Foreskin keratinocyte (primary cell): ENCODE measurements at places on chromosomes 16 and 17. TPM values are rescaled to one million over a fixed set of nuclear protein-coding genes. Genes with fewer than 3 reads are reported as not detected.

- peak; percentile 22 for DNase-seq
These were observed 140.6 kb downstream of the CDK5R1 start for GRCh38 chr17:32627239-32627996.

Gene MYBBP1A
- total RNA-seq = 76.5 and 89.3 TPM in 2 replicates

Gene ANKFN1
- total RNA-seq = not detected in 2 replicates

Gene ABCA6
- 0.07 TPM in 1 of 2 replicates, not detected in the other for total RNA-seq

DNA sequence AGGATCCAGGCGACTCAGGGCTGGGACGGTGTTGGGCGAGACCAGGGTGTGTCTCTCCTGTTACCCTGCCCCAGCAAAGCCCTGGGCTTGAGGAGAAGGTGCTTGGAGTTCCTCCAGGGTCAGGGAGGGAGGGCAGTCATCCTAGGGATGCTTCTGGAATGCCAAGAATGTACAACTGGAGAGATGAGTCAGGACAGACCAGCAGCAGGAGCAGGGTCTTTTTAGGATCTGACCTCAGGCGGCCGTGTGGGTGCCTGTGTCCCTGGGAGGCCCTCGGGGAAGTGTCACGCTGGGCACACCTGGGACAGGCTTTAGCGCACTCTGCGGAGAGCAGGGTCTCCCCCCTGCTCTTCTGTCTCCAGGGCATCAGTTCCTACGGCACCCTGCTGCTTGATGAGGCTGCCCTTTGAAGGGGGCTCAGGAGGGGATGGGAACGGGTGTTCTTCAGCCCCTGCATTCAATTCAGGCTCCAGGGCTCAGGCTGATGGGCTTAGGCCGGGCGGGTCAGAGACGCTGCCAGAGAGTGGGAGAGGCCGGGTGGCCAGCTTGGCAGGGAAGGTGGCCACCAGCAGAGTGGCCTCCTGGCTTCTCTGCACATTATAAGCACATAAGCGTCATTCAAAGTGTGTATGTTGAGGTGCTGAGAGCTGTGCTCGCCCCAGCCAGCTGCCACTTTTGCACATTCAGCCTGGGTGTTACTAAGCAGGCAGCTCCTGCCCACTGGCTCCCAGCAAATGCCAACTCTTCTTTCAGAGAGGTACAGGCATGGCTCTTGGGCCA, 8.4 kb upstream of the MTSS2 start:
- peak; percentile 76 for DNase-seq

Gene HEATR9
- not detected in 2 replicates for total RNA-seq

Gene MAF
- 0.81 and 2.9 TPM in 2 replicates for total RNA-seq

Gene ARL5C
- not detected in 2 replicates for total RNA-seq

DNA sequence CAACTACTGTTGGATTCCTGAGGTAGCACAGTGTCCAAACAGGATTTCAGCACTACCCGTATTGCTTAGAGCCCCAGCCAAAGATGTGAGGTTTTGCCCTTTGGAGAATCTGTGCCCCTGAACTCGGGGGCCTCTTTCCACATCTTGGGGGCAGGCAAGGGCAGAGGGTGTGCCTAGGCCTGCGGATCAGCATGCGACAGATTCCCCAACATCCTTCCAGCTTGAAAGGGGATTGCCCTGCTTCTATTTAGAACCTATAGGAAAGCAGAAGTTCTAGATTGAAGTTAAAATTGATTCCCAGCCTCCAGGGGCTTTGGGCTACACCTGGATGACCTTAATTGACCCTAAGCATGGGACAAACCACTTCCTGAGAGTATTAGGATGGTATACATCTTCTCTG, 19.6 kb downstream of the NOD2 start:
- DNase-seq = no peak

Gene SLFN5
- 23.5 and 69.3 TPM in 2 replicates for total RNA-seq

Gene SPNS2
- 0.31 and 0.35 TPM in 2 replicates for total RNA-seq

- DNase-seq = no peak
These were observed 26.7 kb upstream of the ERN1 start for GRCh38 chr17:64156670-64157069.

DNA sequence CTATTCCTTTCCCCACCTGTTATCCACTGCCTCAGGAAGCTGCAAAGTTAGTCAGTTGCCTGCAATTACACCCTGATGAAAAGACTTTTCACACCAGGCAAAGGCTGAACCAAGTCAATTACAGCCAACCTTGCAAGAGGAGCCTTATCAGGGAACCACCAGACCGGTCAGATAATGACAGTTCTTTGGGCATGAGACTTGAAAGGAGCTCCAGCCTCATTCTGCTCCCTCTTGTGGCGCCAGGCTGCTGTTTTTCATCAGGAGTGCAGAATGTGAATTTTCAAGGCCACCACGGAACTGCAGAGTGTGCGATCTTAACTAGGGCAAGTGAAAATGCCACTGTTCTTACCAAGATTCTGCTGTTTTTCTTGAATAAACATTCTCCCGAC, 22.5 kb downstream of the DNAI2 start:
- DNase-seq = peak; percentile 44

- no peak for DNase-seq
These were observed 223.0 kb upstream of the ELAC2 start for GRCh38 chr17:13240851-13241250.

DNA sequence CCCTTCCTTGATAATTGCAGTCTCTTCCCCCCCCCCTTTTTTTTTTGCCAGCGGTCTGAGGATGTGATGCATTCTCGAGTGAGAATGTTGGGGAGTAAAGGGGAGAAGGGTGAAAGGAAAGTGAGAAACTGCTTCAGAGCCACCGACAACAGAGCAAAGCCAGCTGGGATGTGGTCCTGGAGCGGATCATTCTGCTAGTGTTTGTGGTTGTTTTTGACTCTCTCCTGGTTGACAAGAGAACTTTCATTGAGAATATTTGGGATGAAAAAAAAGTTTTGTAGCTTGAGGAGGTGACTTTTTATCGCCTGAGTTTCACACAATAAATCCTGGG, 1.3 kb downstream of the NF1 start:
- no peak for DNase-seq

DNA sequence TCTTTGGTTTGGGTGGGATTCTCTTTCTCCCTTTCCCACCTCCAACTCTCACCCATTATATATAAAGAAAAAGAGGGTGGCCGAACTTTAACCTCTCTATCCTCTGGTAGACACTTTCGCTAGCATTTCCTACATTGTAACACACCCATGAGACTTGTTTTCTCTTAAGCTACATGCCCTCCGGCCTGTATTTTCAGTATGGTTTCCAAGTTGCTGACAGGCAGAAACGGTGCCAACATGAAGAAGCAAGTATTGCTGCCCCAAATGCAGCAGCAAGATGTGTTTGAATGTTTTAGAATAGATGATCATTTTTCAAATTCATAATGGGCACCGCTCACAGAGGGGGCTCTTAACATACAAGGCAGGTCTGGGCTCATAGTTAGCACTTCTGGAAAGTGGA, 18.7 kb upstream of the CYB5B start:
- no peak for DNase-seq

Gene BORCS6
- total RNA-seq = 8.0 and 8.5 TPM in 2 replicates
